CD4-positive, CD25-positive, alpha-beta regulatory T cell (primary cell): ENCODE measurements at places on chromosomes 2 and 18. TPM values are rescaled to one million over a fixed set of nuclear protein-coding genes. Genes with fewer than 3 reads are reported as not detected.

AKAIN1 gene
- not detected for total RNA-seq

GNAL gene
- 0.76 TPM for total RNA-seq

TAF4B gene
- total RNA-seq, result 5.0 TPM

TWIST2 gene
- not detected for total RNA-seq

TMEFF2 gene
- not detected for total RNA-seq

ZNF2 gene
- 1.8 TPM for total RNA-seq

CD226 gene
- 65.1 TPM for total RNA-seq

SP140 gene
- total RNA-seq, result 100 TPM

CFAP221 gene
- not detected for total RNA-seq

UGT1A4 gene
- total RNA-seq, result not detected

PTPN4 gene
- 113 TPM for total RNA-seq

LOXHD1 gene
- total RNA-seq, result not detected

EIF2B4 gene
- total RNA-seq, result 33.2 TPM

DSG4 gene
- not detected for total RNA-seq
